ENCODE measurements at places on chromosomes 7 and 10. TPM values are rescaled to one million over a fixed set of nuclear protein-coding genes. Genes with fewer than 3 reads are reported as not detected.

DNA sequence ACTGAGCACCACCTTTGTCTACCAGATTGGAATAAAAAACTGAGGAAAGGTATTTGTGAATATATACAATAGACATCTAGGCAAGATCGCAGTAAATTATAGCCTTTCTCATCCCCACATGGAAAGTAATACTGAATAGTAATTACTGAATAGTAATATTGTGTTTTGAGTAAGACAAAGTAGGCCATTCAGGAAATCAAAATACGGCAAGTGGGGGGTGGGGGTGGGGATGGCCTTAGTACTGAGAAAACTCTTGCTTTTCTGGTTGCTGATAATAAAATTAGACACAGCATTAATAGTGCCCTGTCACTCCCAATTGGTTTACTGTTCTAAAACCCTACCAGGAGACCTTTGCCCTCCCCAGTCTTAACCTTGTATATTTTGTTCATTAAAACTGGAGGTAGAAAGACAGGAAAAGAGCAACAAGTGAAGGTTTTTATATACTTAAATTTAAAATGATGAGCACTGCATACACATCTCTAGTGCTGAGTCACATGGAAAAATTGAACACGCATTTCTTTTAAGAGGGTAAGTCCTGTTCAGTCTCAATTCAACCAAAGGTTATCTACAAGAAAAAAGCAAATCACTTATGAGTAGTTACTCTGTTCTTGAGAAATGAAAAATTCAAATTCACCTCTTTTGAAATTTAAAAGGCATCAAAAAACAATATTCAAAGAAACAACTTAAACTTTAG, 65.6 kb downstream of the IGF2BP3 start:
- no peak for DNase-seq

DNA sequence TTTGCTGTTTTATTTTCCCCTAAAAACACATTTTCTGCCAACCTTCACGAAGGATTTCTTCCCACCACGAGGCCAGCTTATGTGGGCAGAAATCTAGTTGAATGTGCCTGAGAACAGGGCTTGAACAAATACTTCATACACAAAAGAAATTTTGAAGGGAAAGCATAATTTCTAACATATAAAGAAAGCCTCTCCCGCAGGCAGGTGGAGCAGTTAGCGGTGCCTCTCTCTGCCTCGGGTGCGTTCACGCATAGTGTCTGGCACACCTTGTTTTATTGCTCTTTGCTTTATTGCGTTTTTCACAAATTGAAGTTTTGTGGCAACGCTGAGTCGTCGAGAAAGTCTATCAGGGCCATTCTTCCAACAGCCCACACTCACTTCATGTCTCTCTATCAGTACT, 7.0 kb upstream of the CSGALNACT2 start:
- DNase-seq, result no peak

DNA sequence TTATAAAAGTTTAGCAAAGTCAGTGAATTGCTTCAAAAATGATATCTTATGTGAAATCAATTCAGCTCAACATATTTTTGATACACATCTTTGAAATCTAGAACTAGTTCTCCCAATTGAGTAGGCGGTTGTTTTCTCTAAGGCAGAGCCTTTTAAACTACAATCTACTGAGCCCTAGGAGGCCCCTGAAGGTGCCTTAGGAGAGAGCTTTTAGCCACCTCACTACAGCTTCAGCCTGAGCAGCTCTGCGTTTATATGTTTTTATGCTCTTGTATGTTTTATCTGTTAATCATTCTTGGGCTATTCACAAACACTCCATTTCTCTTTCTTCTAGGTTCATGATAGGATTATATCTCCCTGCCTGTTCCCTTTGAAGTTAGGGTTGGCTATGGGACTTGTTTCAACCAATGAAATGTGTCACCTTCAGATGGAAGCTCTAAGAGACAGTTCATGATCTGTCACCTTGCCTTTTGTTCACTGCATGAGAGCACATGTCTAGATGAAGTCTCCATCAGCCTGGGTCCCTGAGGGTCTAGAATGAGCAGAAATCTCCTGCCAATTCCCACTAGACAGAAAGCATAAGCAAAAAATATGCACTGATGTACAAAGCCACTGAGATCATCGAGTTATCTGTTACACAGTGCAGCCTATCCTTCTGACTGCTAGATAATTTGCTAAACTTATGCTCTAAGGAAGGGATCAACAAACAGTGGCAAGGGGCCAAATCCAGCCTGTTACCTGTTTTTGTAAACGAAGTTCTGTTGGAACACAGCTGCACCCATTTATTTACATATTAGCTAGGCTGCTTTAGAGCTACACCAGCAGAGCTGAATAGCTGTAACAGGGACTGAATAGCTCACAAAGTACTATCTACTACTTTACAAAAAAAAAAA, 128.5 kb upstream of the CDK1 start:
- DNase-seq, result no peak

- no peak for DNase-seq
Measured at GRCh38 chr7:2495418-2496299, 19.5 kb upstream of the GRIFIN start.

GRCh38 chr7:106050002-106050745, 61.9 kb downstream of the SYPL1 start:
- DNase-seq, result peak; percentile 66

DNA sequence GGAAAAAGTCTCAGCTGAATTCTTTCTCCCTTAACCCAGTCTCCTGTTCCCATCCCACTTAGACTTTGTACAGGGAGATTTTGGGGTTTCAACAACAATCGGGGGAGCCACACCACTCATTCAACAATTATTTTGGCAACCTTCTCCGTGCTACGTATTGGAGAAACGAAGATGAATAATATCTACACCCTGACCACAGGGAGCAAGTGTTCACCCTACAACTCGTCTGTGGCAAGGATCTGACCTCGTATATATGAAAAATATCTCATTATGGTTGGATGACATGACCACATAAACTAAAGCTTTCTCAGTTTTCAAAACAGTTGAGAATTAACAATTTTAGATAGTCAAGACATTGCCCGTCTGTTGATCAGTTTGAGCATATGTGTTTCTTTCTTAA, 302.1 kb downstream of the CACNA2D1 start:
- DNase-seq, result no peak

DNA sequence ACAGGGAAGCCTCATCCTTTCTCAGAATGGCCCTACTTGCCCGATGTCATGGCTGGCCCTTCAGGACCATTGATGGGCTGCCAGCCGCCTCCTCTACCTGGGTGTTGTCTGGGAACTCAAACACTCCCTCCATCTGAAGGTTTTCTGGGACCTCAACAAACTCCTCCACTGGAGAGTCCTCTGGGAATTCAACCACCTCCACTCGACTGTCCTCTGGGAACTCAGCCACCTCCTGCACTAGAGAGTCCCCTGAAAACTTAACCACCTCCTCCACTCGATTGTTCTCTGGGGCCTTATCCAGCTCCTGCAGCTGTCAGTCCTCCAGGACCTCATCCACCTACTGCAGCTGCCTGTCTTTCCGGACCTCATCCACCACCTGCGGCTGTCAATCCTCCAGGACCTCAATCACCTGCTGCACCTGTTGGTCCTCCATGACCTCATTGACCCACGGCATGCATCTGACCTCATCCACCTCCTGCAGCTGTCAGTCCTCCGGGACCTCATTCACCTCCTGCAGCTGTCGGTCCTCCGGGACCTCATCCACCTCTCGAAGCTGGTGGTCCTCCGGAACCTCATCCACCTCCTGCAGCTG, 37.1 kb downstream of the MAT1A start:
- DNase-seq, result no peak

GRCh38 chr7:100034871-100035510, 14.6 kb upstream of the ZSCAN21 start:
- DNase-seq, result no peak

GRCh38 chr10:75312440-75312839, 76.7 kb upstream of the COMTD1 start:
- DNase-seq, result no peak

DNA sequence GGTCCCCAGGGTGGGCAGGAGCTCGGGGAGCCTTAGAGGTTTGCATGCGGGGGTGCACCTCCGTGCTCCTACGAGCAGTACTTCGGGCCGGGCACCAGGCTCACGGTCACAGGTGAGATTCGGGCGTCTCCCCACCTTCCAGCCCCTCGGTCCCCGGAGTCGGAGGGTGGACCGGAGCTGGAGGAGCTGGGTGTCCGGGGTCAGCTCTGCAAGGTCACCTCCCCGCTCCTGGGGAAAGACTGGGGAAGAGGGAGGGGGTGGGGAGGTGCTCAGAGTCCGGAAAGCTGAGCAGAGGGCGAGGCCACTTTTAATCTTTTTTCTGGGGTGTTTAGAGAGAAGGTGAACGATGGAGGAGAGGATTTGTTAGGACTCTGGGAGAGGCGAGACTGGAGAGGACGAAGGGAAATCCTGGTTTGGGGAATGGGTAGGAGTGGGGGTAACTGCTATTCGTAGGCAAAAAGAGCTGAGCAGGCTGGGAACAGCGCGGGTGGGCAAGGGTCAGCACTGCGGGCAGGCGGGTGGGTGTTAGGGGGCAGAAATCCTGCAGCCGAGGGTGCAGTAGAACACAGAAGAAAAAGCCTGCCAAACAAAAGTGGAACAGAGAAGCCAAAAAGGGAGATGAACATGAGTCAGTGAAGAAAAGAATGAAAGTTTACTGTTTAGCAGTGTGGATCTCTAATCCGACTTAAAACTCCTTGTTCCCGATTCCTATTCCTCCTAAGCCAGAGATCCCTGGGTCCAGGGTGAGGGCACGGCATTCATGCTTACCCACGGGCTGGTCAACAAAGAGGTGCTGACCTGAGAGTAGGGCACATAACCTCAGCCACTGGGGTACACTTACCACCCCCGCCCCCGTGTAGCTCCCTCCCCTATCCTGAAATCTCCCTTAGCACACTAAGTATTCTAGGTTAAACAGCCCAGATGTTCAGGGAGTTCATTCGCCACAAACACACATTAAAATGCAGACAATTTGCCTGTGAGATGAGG, 26.9 kb downstream of the PRSS2 start:
- DNase-seq, result no peak

- no peak for DNase-seq
Measured at GRCh38 chr10:4170633-4171314, 385.8 kb upstream of the KLF6 start.

DNA sequence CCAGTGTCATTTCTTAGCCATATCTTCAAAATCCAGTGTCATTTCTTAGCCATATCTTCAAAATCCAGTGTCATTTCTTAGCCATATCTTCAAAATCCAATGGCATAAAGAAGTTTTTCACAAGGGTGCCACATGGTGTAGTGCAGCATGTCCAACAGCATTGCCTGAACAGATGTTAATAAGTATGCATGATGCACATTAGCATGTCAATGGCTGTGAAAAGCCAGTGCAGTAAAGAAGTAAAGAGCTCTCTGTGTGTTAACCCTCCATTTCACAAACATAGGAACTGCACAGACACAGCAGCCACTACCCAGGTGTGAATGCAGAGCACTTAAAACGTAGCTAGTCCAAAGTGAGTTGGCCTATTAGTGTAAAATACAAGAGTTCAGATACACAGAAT, 89.8 kb downstream of the GNAI1 start:
- DNase-seq, result no peak

GRCh38 chr10:19788075-19788686, 28.1 kb upstream of the PLXDC2 start:
- peak; percentile 53 for DNase-seq

- DNase-seq, result peak; percentile 75
Measured at GRCh38 chr7:115015619-115016018, 93.7 kb downstream of the MDFIC start.

DNA sequence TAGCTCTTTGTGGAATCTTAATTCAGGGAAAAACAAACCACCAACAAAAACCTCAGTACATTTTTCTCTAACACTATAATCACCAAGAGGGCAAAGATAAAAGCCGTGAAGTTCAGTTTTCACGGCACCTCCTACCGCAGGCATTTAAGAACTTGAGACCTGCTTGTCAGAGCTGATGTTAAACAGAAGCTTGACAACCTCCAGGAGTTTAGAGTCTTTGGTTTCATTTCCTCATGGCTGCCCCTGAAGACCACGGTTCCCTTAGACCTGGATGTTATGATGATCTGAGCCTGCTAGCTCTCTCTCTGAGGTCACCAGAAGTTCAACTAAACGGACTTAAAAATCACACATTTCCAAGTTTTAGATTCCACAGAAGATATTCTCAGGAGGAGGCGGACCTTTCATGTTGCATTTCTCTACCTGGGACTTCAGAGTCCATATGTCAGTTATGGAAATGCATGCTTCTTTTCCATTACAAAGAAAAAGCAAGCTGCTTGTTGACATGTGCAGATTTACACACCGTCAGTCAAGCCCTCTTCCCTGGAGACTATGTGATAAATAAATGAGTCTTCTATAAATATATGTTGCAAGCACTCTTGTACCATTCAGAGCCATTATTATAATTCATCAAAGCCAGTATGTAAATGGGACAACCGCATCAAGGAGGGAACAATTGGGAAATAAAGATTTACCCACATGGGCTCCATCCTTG, 258.0 kb downstream of the GFRA1 start:
- DNase-seq, result peak; percentile 18

DNA sequence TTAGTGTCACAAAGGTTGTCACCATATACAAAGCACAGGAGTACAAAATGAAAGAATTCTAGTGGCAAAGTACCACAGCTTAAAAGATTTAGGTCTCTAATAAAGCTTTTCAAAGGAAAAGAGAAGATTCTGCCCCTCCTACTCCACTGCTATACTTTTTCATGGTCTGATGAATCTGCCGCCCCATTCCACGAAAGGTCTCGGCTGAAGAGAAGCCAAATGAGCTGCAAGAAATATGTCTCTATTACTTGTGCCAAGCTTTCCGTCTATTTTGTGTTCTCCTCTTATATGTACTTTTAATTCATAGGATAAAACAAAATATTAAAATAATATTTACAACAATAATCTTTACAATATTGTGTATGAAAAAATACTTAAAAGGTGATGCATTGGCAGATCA, 222.6 kb downstream of the ANK3 start:
- no peak for DNase-seq

TNS3 gene
- 147 TPM for total RNA-seq

OR6V1 gene
- total RNA-seq, result not detected

RHEB gene
- total RNA-seq, result 144 TPM

TMEM130 gene
- total RNA-seq, result 2.5 TPM

COBL gene
- total RNA-seq, result 0.81 TPM

BEND7 gene
- total RNA-seq, result 8.1 TPM

CALML3 gene
- not detected for total RNA-seq

PPP1R17 gene
- total RNA-seq, result not detected

PRSS37 gene
- not detected for total RNA-seq
